Vagina (tissue), 2 donors: ENCODE measurements at places on chromosomes 13 and 19.

DNA sequence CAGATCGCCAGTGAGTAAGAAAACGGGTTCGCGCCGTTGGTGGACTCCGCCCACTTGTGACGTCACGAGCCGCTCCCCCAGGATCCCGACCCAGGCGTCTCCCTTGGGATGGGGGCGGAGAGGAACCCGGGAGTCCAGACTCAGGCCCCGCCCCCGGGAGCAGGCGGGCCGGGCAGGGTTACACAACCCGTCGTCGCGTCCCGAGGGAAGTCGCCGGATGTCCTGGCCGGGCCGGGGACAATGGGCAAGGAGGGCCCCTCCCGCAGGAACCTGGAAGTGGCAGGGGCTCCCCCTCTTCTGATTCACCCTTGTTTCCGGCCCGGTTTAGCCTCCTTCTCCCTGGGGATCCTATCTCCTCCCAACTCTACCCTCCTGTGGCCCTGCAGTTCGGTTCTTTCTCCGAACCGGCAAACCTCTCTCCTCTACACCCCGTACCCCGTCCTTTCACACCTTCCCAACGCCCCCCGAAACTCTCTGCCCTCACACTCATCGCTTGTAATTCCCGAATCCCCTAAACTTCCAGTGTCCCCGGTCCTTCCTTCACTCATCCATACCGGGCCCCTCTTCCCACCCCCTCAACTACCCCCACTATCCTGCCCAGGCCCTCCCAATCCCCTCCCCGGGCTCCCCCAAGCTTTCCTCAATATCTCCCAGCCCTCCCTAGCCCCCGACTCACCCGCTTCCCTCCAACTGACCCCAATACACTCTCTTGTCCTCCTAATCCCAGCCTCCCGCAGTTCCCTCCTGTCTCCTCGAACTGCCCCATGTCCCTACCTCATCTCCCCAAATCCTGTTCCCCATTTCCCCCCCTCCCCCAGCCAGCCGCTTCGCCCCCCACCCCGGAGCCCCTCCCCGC, 20.0 kb upstream of the ERCC1 start:
- peak; percentile 98 for DNase-seq

DNA sequence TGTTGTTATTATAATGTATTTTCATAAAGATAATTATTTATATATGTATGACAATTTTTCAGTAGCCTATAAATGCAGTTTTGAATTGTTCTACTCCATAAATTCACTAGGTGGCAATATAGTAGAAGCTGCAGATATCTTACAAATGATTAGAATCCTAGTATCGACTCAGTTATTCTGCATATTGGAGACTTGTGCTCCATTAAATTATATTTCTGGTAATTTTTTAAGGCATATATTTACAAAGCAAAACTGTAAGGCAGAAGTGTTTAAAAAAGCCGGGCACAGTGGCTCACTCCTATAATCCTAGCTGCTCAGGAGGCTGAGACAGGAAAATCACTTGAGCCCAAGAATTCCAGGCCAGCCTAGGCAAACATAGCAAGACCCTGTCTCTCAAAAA, 58.7 kb downstream of the DPY19L3 start:
- DNase-seq, result no peak

GRCh38 chr19:13098277-13099072, 4.2 kb downstream of the LYL1 start:
- no peak for DNase-seq

GRCh38 chr13:103031332-103031873, 34.8 kb downstream of the SLC10A2 start:
- no peak for DNase-seq

DNA sequence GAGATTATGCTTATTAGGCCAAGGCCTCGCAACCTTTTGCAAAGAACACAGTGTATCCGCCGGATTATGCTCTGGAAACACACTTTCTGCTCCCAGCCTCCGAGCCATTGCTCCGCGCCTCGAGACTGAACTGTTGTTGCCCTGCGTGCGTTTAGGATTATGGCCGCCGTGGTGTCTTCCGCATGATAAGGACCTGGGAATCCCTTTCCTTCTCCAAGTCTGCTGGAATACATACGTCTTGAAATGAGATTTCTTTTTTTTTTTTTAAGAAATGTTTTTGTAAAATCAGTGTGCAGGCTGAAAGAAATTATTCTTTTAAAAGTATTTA, 89.8 kb upstream of the SOX1 start:
- DNase-seq, result peak; percentile 49

DNA sequence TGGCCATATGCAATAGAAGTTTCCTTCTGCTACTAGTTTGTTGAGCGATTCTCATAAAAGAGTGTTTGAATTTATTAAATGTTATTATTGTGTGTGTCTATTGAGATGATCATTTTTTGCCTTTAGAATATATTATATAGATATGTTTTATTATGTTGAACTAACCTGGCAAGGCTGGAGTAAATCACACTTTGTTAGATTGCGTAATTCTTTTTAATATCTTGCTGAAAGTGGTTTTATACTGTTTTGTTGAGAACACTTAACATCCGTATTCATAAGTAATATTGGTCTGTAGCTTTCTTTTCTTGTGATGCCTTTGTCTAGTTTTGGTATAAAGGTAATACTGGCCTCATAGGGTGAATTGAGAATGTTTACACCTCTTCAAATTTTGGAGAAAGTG, 574.3 kb upstream of the PCDH20 start:
- DNase-seq, result no peak

DNA sequence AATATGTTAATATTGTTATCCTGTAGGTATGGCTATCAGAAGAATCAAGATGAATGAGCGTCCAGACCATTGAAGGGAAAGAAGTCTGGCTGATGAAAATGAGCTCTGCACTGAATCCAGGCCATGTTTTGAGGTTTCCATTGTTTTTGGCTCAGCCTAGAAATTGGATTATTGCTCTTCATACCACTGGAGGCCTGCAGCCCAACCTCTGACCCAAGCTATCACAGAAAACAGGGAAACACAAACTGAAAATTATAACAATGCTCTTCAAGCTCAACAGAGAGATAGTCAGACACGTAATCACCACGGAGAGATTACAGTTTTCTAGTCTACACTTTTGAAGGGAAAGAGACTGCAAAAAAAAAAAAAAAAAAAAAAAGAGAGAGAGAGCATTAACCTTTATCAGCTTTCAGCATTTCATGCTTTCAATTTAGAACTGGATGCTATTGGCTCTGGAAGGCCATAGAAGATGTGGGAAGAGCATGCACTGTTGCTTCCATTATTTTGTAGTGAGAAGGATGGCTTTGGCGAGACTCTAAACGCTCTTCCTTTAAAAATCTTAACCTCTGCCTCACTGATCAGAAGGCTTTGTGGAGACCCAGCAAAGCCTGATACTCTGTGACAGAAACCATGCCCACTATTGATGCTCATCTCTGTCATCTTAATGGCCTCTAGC, 10.8 kb downstream of the EDNRB start:
- no peak for DNase-seq

DNA sequence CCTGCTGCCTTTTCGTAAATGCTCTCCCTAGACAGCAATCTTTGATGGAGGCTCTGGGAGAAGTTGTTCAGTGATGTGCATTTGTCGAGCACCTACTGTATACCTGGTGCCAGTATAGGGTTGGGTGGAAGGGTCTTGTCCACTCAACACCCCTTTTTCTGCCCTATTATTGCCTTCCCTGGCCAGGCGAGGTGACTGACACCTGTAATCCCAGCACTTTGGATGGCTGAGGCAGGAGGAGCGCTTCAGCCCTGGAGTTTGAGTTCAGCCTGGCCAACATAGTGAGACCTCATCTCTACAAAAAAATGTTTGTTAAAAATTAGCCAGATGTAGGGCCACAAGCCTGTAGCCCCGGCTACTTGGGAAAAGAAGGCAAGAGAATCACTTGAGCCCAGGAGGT, 49.3 kb downstream of the NFIC start:
- DNase-seq, result no peak

DNA sequence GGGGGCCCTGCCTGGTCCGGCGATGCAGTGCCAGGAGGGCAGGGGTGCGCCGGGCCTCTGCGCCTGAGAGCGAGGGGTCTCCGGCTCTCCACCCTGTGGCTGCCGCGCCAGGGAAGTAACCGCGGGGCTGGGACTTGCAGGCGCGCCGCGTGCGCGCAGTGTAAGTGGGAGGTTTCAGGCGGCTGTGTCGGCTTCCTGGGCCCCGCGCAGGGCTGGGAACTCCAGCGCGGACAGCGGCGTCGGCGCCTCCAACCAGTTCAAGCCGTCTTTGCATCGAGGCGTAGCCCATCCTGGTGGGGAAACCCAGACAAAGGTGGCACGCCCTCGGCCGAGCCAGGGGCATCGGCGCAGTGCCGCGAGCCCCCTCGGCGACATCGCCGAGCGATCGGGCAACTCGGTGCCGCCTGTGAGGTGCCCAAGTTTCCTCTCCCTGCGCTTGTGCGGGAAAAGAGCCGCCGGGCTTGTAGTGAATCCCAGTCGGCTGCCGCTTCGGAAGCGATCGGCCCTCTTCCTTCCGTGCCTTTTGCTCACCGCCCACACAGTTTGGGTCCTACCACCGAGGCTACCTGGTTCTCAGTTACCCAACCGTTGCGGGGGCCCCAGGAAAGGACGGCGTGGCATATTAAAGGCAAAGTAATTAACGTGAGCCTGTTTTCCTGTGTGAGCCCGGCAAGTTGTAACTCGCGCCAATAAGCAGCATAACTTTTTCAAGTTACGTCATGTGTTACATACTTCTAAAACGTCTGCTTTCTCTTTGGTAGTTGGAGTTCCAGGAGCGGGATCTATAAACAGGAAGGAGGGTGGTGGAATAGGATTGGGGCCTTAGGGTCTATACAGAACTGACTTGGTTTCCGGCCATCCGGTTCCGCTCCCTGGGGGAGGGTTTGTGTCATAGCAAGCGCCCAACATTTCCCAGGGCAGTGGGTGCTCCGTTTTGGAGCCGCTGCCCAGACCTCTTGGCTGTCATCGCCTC, 1.2 kb downstream of the LRCH1 start:
- DNase-seq, result no peak

- DNase-seq, result no peak
Measured at GRCh38 chr13:49669735-49670309, 21.5 kb downstream of the EBPL start.

- no peak for DNase-seq
Measured at GRCh38 chr13:46183018-46183946, 1.3 kb upstream of the LCP1 start.

GRCh38 chr19:50498219-50499056, 12.6 kb downstream of the JOSD2 start:
- no peak for DNase-seq

DNA sequence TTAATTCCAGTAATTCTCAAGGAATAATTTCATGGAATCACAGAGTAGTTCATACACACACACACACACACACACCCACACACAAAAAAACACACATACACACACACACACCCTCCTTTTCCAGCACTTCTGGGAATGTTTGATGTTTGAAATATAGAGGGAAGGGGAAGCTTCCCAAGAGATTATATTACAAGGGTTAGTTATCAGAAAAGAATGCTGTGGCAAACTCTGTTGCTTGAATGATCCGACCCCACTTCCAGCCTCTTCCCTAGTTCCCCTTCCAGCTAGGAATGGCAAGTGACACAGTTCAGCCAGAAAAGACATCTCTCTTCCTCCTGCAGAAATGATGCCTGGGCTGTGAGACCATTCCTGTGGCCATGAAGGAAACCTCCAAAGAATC, 49.9 kb downstream of the KCTD12 start:
- no peak for DNase-seq

DNA sequence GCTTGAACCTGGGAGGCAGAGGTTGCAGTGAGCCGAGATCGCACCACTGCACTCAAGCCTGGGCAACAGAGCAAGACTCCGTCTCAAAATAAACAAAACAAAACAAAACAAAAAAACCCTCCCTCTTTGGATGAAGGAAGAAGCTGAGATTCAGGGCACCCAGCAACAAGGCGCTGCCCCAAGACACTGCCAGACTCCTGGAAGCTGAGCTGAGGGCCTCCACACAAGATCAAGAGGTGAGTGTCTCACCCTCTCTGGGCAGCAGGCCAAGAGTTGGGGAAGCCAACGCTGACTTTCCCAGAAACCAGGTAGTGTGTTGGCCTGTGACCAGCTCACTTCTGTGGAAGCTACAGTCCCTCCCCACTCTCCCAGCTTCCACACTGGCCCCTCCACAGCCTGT, 3.7 kb upstream of the TYROBP start:
- no peak for DNase-seq

GRCh38 chr13:99958406-99959126, 13.0 kb downstream of the ZIC5 start:
- no peak for DNase-seq

GRCh38 chr19:811506-812048, 10.2 kb downstream of the PLPPR3 start:
- DNase-seq, result no peak

GRCh38 chr13:35496761-35497386, 20.4 kb upstream of the MAB21L1 start:
- DNase-seq, result no peak

- no peak for DNase-seq
Measured at GRCh38 chr13:44906713-44907112, 82.6 kb downstream of the NUFIP1 start.

- DNase-seq, result no peak
Measured at GRCh38 chr13:92575777-92576176, 650.8 kb upstream of the GPC6 start.

GRCh38 chr19:46035986-46036743, 4.6 kb downstream of the IGFL4 start:
- no peak for DNase-seq

DNA sequence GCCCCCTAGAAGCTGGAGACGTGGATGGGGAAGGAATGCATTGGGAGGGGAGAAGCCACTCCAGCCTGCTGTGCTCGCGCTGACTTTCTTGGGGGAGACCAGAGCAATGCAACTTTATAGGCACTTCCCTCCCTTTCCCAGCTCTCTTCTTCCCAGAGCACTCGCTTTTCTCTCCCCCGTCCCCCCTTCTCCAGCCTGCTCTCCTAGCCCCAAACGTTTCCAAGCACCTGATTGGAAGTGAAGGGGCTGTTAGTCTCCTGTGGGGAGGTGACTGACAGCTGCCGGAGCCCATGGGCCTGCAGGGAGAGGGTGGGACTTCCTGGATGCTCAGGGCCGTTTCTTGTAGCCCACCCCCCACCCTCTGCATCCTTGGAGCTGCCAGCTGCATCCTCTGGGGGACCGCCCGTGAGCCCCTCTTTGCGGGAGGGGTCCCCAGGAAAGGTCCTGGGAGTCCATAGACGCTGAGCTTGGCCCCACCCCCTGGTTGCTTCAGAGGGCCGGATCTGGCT, 2.5 kb downstream of the HDGFL2 start:
- no peak for DNase-seq

- no peak for DNase-seq
Measured at GRCh38 chr19:42389899-42390298, at the start of gene CNFN. CNFN (minus strand) TSS chr19:42390297; CDS start chr19:42389037, 1,260 bp downstream.

DNA sequence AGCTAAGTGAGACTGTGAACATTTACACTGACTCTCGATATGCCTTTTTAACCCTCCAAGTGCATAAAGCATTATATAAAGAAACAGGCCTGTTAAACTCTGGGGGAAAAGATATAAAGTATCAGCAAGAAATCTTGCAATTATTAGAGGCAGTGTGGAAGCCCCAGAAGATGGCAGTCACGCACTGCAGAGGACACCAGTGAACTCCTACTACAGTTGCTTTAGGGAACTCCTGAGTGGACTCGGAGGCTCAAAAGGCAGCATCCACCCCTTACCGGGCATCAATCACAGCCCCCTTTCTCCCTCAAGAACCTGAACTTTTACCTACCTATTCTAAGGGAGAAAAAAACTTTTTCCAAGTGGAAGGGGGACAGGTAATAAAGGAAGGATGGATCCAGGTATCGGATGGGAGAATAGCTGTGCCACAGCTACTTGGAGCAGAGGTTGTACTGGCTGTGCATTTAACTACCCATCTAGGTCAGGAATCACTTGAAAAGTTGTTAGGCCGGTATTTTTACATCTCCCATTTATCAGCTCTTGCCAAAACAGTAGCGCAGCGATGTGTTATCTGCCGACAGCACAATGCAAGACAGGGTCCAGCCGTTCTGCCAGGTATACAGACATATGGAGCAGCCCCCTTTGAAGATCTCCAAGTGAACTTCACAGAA, 80.1 kb downstream of the ZNF486 start:
- no peak for DNase-seq
